ENCODE measurements at places on chromosomes 12 and 14.
A peak's percentile ranks its signal among the peaks of the same experiment; 100 is the strongest.

DNA sequence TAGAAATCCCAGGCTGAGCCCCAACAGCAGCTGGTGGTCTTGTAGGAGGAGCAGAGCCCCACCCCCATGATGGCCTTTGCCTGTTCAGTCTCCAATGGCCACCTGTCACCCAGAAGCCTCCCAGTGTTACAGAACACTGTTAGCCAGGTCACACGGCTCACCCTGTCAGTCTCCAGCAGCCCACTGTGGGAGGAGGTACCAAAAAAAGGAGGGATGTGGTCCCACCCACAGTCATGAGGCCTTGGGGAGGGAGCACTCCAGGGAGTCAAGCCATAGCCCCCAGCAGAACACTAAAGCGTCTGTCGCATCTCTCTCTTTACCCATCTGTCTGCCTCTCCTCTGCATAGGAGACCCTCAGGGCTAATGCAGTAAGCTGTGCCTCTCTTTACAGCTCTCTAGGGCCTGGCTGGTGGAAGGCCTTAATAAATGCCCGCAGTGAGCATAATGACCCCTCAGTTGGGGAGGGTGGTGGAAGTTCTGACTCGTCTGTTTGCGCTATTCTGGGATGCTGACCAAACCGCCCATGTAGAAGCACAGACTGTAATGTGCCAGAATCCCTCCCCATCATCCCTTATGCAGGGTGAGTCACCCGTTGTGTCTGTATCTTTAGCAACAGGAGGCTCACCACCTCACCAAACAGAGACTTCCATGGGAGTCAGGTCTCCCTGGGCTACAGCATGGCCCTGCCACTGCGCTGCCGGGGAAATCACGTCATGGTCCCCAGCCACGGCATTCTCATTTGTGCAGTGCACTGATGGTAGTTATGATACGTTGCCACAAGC, 14.6 kb downstream of the C14orf132 start:
- peak; percentile 89 for DNase-seq

- DNase-seq: no peak
These were observed 1.7 kb downstream of the KLHDC2 start for GRCh38 chr14:49769581-49770211.

DNA sequence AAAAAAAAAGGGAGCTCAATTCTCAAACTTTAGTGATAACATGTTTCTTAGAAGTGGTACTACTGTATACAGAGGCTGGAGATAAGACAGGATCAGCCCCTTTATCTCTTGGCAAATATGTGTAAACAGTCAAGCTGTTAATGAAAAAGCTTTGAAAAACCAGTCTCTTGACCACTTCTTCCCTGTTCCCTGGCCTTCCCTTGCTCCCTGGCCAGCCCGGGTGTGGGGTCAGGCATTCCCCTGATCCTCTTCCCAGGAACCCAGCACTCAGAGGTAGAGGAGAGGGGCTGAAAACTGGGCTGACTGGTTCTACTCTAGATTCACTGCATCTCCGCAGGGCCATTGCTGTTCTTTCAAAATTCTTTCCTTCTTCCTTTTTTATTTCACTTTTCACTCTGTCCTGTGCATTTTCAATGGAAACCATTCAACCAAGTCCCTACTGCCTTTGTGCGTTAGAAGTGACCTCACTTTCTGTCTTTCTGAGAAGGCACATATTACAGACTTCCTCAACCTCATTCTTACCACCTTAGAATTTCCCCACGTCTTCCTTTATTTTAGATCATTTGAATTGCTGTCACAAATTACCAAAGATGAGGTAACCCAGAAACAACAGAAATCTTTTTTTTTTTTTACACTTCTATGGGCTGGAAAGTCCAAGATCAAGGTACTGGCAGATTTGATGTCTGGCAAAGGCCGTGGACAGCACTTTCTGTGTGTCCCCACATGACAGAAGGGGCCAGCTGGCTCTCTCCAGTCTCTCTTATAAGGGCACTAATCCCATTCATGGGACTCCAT, 5.7 kb downstream of the GNG2 start:
- no peak for DNase-seq

- DNase-seq: no peak
These were observed 175.1 kb upstream of the GZMB start for GRCh38 chr14:24809135-24809534.

DNA sequence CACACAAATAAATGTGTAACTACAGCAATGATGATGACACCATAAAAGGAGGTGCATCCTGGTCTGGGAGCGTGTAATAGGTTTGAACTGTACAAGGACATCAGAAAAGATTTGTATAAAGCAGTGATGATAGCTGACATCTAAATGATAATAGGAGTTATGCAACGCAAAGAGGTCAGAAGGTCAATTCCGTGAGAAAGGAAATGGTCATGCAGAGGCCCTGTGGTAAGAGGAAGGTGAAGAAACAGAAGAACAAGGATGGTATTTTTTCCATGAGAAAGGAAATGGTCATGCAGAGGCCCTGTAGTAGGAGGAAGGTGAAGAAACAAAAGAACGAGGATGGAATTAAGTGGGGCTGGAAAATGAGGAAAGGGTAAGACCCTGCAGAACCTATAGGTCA, 106.7 kb upstream of the TMPO start:
- DNase-seq: no peak

DNA sequence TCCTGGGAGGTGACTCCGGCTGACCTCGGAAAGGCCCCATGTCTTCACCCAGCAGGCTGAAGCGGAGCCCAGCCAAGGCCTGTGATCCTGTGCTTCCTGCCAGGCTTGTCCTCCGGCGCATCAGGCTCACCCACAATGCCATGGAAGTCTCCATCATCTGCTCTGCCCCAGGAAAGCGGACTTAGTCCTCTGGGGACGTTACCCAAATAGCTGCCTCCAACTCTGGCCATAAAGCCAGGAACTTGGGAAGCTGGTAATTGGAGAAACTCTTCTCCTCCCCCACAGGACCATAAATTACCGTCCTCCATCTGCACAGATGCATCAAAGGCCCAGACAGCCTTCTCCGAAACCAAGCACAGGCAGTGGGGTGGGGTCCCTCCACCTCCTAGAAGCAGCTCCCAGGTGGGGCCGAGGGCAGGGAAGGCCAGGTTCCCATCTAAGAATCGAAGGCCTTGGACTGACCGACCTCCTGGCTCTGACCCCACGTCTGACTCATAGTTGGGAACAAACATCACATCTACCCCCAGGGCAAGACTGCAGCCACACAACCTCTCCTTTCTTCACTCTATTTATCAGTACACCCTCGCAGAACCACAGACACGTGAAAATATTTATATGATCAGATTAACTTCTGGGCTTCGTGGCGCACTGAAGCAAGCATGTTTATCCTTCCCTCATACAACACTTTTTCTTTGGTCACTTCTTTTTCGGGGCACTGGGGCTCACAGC, 56.4 kb downstream of the PITPNM2 start:
- peak; percentile 97 for DNase-seq

- DNase-seq: peak; percentile 53
These were observed 5.3 kb upstream of the HIF1A start for GRCh38 chr14:61690039-61690438.

Data from M059J (cell line).